GM04503 (cell line): ENCODE measurements at places on chromosomes 13 and 19.

DNA sequence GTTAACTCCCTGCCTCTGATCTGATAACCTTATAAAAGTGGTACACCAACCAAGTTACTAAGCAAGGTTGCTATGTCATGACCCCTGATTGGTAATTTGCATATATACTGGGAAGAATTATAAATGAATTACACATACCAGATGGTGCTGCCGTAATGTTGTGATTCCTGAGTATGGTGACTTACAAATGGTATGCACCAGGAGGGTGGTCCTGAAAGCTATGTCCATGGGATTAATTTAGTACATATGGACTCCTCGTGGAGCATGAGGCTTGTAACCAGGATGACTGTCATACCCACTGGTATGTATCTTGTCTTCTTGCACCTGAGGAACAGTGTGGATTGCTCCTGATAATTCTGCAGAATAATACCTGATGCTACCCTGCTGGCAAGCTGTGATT lies 240.6 kb downstream of the GPC6 start:
- DNase-seq = no peak

DNA sequence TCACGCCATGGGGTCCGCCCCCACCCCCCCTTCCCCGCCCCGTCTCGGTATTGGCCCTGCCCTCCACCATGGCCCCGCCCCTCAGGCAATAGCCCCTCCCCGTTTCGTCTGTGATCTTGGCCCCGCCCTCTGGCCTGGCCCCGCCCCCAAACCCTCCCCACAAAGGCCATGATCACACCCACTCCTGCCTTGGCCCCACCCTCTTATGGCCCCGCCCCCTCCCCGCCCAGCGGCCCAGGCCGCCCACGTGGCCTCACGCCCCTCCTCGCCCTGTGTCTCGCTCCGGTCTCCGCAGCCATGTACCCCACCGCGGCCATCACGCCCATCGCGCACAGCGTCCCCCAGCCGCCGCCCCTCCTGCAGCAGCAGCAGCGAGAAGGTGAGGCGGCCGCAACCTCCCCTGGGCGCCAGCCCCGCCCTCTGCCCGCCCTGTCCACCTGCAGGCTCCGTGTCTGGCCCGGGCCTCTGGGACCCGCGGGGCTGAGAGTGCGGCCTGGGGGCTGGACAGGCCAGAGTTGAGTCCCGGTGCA lies 61.3 kb downstream of the CELF5 start:
- no peak for DNase-seq

DNA sequence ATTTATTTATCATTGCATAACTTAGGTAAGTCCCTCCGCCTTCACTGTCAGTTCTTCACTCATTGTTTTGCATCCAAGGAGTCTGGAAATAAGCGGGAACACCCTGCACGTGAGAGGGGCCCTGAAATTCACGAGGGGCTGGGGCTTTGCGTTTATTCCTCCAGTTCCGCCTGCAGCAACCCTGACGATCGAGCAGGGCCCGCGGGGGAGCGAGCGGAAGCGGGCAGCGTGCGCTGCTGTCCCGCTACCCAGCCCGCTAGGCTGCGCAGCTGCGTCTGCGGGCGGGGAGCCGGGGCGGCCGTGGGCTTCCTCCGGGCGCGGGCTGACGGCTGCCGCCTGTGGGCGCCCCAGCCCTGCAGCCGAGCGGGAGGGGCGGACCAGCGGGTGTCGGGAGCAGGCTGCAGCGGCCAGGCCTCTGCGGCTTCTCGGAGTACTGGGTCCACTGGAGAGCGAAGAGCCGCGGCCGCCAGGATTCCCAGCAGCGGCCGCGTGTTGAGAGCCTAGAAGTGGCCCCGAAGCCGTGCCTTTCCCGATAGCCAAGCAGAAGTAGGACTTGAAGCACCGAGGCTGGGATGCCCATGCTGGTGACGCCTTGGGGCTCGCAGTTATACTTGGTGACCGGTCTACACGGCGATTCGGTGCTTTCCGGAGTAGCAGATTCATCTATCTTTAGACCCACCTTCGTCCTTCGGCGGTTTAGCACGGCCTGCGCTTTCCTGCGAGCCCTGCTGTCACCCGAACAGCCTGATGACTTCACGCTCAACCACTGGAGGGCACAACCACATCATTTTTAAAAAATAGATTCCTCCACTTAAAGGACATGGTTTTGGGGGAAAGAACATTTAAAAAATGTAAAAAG lies 32.9 kb upstream of the SACS start:
- peak; percentile 42 for DNase-seq

GRCh38 chr19:11534948-11535347 lies 3.7 kb upstream of the CNN1 start:
- no peak for DNase-seq

DNA sequence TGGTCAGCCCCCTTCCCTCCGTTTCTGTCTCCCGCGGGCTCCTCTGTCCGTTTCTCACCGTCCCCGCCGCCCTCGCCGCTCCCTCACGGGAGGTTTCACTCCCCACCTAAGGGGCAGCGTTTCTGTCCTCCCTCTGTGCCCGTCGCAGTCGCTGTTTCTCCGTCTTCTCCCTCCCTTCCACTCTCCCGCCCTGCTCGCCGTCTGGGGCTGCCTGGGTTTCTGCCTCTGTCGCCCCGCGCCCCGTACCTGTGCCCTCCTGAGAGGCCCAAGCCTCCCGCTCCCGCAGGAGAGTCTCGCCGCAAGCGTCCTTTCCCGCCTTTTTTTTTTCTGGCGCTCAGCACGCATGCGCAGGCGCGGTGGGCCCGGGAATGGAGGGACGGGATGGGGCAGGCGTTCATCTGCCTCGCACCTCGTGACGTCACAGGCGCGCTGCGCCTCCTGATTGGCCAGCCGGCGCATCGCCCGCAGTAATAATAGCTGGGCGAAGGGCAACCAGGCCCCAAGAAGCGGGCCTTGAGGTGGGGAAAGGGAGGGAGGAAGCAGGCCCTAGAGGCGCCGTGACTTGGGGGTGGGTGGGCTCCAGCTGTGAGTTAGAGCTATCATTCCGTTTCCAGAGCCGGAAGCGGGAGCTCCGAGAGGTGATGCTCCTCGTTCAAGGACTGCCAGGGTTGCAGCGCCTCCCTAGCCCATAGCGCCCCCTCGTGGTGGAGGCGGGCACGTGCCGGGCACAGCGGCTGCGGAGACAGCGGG lies 15.4 kb downstream of the SSC5D start:
- DNase-seq = no peak

- no peak for DNase-seq
Measured at GRCh38 chr19:32594021-32594420, 13.0 kb downstream of the PDCD5 start.

- DNase-seq = no peak
Measured at GRCh38 chr13:30391956-30392680, 30.2 kb upstream of the UBE2L5 start.

DNA sequence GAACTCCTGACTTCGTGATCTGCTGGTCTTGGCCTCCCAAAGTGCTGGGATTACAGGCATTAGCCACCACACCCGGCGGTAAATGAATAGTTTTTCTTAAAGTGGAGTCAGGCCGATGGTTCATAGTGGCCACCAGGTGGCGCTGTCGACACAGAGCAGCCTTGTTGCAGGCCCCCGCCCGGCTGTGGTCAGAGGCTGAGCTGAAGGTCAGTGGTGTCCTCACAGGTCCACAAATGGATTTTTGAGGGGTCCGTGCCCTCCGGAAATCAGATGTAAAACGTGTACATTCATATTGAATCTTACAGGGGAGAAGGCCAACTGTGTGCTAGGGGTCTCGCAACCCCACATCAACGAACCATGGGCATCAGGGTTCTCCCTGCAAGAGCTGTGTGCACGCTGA lies 13.4 kb upstream of the WDR18 start:
- DNase-seq = no peak

- no peak for DNase-seq
Measured at GRCh38 chr13:71255633-71256032, 611.4 kb downstream of the DACH1 start.

GRCh38 chr13:111076155-111077013 lies 38.7 kb upstream of the ARHGEF7 start:
- no peak for DNase-seq

GRCh38 chr13:57595775-57596174 lies 35.8 kb upstream of the PCDH17 start:
- no peak for DNase-seq

GRCh38 chr19:6423499-6424194 lies 964 bp downstream of the KHSRP start:
- no peak for DNase-seq

DNA sequence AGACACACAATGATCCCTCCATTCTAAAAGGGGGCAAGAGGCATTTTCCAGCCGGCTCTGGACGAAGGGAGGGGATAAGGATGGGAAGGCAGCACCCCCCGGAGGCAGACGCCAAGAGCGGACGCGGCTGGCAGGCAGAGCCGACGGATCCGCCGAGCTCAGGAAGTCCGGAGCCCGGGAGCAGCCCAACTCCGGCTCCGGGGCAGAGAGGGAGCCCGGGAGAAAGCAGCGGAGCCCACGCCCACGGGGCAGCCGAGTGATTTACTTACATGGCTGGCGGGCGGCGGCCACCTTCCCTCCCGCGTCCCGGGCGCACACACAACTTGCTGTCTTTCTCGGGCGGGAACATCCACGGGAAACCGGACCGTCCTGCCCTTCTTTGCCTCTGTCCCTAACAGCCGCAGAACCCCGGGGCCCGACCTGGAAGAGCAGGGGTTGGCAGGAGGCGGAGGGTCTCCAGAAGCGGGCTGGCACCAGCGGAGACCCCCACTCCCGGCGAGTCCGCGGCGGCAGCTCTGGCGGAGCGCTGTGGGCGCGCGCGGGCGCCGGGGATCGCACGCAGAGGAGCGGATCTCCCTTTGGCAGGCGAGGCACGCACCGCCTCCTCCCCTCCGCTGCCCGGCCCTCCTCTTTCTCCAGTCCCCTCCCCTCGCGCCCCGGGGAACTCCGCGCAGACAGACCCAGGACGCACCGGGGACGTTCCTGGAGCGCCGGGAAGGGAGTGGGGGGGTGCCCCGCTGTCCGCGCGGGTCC lies at the start of gene LHFPL6:
LHFPL6 (minus strand) TSS at position 580 of the 753 bp plus-strand sequence.
- DNase-seq = peak; percentile 29

- no peak for DNase-seq
Measured at GRCh38 chr19:16435999-16436650, 35.6 kb downstream of the EPS15L1 start.

DNA sequence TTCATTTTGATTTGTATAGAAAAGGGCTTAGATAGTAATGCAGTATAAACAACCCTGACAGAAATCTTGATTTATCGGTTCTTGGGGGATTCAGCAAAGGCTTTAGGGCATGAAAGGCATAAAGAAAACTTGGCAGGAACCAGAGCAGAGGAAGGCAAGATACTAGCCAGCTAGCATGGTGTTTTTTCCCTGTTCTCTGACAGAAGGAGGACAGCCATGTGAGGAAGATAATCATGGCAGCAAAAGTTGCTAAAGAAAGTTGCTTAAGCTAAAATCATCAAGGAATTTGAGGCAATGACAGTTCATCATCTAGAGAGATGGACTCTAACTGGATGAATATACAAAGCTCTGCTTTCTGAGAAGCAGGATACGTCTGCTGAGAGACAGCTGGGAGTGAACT lies 294.1 kb downstream of the KCNRG start:
- no peak for DNase-seq

DNA sequence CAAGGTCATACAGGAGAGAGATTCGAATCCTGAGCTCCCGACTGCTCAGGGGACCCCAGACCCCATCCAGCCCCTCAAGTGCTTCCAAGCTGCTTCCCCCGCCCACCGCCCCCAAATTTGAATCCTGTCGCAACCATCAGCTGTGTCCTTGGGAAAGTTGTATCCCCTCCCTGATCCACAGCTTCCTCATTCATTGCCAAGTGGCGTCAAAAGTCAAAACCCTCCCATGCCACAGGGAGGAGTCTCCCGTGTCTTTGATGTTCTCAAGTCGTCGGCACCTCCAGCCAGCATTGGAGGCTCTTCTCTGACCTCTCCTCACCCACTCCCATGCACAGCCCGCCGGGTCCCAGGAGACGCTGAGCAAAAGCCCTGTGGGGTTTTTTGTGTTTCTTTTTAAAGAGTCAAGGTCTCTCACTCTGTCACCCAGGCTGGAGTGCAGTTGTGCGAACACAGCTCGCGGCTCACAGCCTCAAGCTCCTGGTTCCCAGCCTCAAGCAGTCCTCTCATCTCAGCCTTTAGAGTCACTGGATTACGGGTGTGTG lies 2.8 kb upstream of the IFI30 start:
- DNase-seq = no peak

DNA sequence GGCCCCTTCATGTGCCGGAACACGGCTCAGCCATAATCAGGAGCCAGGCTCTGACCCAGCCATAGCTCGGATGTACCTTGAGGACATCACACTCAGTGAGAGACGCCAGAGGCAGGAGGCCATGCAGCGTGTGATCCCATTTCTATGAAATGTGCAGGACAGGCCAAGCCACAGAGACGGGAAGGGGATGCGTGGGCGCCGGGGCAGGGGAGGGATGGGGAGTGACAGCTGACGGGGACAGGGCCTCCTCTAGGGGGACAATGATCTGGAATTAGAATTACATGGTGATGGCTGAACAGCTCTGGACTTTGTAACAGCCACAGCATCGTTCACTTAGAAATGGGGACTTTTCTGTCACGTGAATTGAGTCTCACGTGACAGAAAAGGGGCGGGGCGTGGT lies 34.9 kb downstream of the SBNO2 start:
- no peak for DNase-seq

GRCh38 chr19:31308781-31309180 lies 40.5 kb downstream of the TSHZ3 start:
- no peak for DNase-seq

GRCh38 chr13:96780105-96780504 lies 214.2 kb downstream of the OXGR1 start:
- no peak for DNase-seq

- no peak for DNase-seq
Measured at GRCh38 chr13:67859904-67860303, 629.8 kb upstream of the PCDH9 start.

DNA sequence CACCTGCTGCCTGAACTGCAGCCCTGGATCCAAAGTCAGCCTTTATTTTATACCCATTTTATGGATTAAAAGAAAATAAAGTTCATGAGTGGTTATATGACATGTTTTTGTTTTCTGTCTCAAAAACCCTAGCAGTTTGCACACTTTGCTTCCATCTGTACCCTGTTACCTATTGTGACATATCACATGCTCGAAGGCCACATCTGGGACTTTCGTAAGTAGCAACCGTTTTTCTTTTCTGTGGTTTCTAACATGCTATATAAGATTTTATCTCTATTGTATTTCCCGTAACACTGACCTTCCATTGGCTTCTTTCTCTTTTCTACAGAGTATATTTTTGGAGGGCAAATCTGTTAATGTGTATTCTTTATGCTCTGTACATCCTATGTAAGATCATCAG lies 1007.2 kb downstream of the PCDH9 start:
- DNase-seq = no peak

GRCh38 chr19:42455621-42456081 lies 12.9 kb upstream of the CXCL17 start:
- no peak for DNase-seq

GRCh38 chr13:94129490-94129894 lies 350.0 kb downstream of the DCT start:
- no peak for DNase-seq

- DNase-seq = no peak
Measured at GRCh38 chr13:113121183-113121927, 1.2 kb upstream of the F10 start.

DNA sequence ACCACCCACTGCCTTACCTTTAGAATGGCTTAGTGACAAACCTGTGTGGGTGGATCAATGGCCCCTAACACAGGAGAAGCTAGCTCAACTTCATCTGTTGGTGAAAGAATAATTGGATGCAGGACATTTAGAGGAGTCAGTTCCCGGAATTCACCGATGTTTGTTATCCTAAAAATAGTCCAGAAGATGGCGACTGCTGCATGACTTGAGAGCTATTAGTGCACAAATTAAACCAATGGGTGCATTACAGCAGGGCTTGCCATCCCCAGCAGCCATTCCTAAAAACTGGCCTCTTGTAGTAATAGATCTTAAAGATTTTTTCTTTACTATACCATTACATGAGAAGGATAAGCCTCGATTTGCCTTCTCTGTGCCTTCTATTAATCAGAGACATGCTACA lies 46.8 kb upstream of the ZNF726 start:
- DNase-seq = no peak

GRCh38 chr13:41554180-41554579 lies 96.8 kb downstream of the RGCC start:
- no peak for DNase-seq
